ENCODE measurements at places on chromosomes 1 and 21. TPM values are rescaled to one million over a fixed set of nuclear protein-coding genes. Genes with fewer than 3 reads are reported as not detected.

FCRL5 gene
- 0.15 TPM for total RNA-seq

PTPRF gene
- 7.0 TPM for total RNA-seq

EXTL2 gene
- total RNA-seq, result 41.7 TPM

OPRD1 gene
- 0.10 TPM for total RNA-seq

GPX7 gene
- total RNA-seq, result 17.6 TPM

SIM2 gene
- 1.6 TPM for total RNA-seq

DCDC2B gene
- 1.6 TPM for total RNA-seq

ITSN1 gene
- 107 TPM for total RNA-seq

CNR2 gene
- total RNA-seq, result 0.10 TPM

TCHH gene
- total RNA-seq, result 1.5 TPM

OR2T29 gene
- 0.73 TPM for total RNA-seq

TDRD5 gene
- total RNA-seq, result not detected

AIM2 gene
- total RNA-seq, result 2.7 TPM

PDE4DIP gene
- total RNA-seq, result 74.2 TPM

ODF2L gene
- 47.6 TPM for total RNA-seq

PGBD5 gene
- 18.3 TPM for total RNA-seq
